Activated T-cell treated with anti-CD3 and anti-CD28 coated beads for 48 hours (primary cell): ENCODE measurements at places on chromosomes 13 and 19.
A peak's percentile ranks its signal among the peaks of the same experiment; 100 is the strongest.

DNA sequence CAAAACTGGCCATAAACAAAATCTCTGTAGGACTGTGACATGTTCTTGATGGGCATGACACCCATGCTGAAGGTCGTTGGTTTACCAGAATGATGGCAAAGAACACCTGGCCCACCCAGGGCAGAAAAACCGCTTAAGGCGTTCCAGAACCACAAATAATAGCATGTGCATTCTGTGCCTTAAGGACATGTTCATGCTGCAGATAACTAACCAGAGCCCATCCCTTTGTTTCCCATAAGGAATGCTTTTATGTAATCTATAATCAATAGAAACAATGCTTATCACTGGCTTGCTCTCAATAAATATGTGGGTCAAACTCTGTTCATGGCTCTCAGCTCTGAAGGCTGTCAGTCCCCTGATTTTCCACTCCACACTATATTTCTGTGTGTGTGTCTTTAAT, 11.2 kb upstream of the ZNF578 start:
- no peak for DNase-seq

- DNase-seq, result peak; percentile 64
Measured at GRCh38 chr19:16587833-16588823, 15.9 kb upstream of the SLC35E1 start.

GRCh38 chr19:32246006-32246405, 99.4 kb upstream of the ZNF507 start:
- no peak for DNase-seq

DNA sequence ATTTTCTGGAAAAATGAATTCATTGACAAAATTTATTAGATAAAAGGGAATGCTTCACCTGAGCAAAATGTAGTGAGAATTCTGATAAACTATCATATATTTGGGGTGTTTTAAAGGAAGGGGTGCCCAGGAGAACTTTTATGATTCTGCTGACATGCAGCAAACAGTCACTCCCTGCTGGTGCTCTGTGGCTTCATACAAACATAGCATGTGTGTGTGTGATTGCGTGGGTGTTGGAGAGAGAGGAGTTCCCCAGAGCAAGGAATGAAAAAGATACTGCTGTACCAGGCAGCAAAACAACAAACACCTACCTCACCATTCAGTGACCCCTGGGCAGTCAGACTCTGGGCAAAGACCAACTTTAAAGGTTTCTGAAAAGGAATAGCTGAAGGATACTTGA, 546.7 kb downstream of the RFC3 start:
- DNase-seq, result no peak

DNA sequence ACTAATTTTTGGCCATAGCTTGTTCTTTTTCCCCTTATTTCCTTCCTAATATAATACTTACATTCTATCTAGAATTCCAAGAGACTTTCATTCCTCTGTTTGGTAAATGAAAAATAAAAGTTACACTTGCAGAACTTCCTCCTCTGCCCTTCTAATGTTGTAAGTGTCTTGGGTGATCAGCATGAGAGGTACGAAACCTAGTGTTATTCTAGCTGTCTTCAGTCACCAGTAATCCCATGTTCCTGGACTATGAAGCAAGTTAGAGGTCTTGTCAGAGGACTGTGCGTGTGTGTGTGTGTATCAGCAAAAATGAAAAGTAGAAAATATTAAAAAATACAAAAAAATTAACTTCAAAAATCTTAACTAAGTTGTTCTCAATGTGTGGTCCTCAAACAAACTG, 307.0 kb downstream of the SPRY2 start:
- DNase-seq, result no peak

DNA sequence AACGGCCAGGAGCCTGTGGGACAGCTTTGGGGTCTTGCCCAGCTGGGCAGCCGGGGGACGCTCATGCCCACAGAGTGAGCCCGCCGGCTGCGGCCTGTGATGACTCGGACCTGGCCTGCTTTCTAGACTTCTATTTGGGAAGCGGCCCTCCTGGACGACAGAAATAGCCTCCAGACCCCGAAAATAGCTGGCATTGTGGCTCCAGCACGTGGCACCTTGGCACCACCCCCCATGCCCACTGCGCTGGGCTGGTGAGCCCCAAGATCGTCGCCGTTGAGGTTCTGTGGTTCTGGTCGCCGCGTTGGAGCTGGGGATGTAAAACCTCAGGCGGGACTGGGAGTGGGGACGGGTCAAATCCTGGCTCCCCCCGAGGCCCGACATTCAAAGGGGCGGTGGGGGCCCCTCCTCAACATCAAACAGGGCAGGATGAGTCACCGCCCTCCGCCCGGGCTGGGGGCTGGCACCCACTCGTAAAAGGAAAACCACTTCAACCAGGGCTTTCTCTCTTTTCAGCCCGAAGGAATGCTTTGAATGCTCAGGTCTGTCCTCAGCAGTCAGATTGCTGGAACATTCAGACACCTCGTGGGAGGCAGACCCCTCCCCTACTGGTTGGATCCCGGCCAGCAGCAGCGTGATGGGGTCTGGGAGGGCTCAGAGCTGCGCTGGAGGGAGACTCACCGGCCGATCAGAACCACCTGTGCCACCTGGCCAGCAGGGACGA, 42.1 kb downstream of the GADD45B start:
- DNase-seq, result no peak

- DNase-seq, result peak; percentile 28
Measured at GRCh38 chr13:74136084-74136658, 2.0 kb upstream of the KLF12 start.

DNA sequence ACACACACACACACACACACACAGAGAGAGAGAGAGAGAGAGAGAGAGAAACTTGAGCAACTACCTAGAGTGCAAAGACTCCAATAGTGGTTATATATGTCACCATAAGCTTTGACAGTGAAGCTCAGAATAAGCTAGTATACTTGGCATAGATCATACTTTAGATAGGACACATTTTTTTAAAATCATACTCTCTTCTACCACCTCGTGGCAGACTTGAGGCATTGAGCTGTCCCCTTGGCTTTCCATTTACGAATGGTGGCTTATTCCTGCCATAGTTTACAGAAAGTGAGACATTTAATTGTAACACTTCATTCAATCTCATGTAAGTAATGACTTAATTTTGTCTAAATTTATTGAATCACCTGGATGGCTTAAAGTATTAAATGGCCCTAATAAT, 108.2 kb downstream of the EDNRB start:
- no peak for DNase-seq

DNA sequence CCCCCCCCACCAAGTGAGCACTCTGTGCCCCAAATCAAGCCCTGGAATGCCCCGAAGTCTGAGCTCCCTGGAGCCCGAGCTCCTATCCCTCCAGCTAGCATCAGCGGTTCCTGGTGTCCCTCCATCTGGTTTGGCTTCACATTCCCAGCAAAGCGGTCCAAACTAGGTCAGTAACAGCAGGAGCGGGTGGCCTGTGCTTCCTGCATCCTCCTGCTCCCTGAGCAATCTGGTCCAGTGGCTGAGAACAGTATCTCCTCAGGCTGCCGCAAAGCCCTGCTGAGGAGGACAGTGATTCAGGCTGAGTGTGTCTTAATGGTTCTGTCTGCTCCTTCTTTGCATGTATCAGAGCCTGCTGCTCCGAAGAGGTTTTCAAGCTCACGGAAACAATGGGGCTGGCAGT, 25.9 kb downstream of the RASL11A start:
- DNase-seq, result no peak

- DNase-seq, result no peak
Measured at GRCh38 chr19:54408456-54409026, 6.7 kb upstream of the TTYH1 start.
